MG63 (cell line): ENCODE measurements at places on chromosomes 4 and X.
A peak's percentile ranks its signal among the peaks of the same experiment; 100 is the strongest.

DNA sequence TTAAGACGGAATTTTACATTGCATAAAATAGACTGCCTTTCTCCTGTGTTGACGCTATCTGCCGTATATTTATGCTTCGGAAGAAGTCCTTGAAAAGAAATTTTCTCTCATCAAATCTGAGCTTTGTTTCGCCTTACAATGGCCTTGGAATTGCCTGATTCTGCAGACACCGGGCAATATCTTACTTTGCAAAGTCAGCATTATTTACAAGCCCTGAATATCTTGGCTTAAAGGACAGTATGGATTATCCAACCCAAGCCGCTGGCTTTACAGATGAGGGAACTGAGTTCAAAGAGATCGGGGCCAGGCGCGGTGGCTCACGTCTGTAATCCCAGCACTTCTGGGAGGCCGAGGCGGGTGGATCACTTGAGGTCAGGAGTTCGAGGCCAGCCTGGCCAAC is 1.1 kb upstream of the MANBA start:
- no peak for DNase-seq

- peak; percentile 15 for DNase-seq
Measured at GRCh38 chr4:184968784-184969201, 49.5 kb upstream of the HELT start.

- DNase-seq, result no peak
Measured at GRCh38 chrX:95903975-95904374, 780.7 kb upstream of the DIAPH2 start.

DNA sequence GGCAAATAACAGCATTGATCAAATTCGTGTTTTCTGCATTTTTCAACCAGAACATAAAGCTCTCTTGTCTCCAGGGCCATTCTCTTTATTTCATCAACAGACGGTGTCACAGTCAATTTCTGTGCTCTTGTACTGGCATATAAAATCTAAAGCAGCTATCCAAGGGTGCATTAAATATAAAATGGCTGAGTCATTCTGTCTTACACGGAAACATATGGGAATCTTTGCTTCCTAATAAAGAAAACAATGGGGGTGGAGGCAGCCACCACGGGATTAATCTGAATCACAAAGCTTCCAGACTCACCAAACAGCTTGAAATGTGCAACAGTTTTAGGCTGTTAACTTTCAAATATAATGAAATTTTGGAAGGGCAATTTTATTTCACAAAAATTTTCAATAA is 132.6 kb downstream of the IL15 start:
- DNase-seq, result peak; percentile 46

GRCh38 chr4:7630568-7631287 is 196.0 kb upstream of the PSAPL1 start:
- DNase-seq, result peak; percentile 71

DNA sequence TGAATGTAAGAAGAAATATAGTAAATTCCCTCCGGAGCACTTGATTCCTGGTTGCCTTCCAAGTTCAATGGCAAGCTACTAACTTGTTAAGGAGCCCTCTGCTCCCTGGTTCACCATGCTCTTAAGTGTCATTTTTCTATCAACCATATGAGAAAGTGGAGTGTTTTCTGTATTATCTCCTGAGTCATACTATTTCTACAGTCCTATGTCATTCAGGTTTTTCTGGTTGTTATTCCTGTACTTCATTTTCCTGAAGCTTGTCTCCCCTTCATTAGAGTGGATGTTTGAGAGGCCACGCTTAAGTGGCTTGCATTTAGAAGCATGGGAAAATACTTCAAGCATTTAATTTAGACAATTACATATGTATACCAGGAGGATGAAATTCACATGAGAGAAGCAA is 14.7 kb upstream of the EPGN start:
- no peak for DNase-seq

GRCh38 chr4:141246683-141247429 is 26.2 kb downstream of the ZNF330 start:
- no peak for DNase-seq

DNA sequence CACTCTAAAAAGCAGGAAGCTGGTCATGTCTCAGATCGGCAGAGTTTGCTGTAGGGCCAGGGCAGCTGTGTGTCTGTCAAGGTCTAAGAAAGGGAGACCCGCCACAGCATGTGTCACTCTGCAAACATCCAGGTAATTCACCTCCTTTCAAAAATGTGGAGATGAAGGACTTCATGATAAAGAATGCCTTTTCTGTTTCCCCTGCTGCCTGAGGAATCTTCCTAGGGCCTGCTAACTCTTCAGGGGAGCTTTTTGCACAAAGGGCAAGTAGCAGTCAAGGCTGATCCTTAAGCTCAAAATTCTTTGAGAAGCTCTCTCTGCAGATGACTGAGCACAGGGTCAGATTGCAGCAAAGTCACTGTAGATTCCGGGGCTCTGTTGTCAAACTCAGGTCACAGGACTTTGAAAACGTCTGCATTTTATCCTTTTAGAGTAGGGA is 21.1 kb downstream of the RASL11B start:
- no peak for DNase-seq

DNA sequence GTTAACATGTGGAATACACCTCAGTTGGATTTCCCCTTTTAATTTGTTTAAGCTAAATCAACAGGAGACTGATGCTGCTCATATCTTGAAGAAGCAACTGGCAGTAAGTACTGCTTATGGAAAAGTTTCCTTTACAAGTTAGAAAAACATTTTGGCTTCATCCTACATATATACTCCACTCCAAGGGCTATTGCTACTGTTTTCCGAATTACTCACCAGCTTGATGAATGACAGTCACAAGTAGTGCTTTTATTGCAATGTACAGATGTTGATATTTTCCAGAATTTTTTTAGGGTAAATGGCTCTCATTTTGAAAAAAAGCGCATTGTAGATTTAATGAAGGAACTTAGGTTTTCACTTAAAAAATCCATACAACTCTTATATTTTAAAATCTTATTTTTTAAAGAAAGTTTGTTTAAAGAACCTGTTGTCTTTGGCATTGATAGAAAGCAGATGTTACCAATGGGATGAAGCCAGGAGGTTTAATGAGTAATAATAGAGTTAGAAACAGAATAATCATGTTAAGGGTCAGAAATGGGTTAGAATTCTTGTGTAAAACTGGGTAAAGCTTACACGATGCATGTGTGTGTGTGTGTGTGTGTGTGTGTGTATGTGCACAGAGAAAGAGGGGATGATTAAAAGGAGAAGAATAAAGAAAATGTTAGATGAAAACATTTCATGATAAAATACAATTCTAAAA is 272.9 kb downstream of the CFAP299 start:
- DNase-seq, result no peak

DNA sequence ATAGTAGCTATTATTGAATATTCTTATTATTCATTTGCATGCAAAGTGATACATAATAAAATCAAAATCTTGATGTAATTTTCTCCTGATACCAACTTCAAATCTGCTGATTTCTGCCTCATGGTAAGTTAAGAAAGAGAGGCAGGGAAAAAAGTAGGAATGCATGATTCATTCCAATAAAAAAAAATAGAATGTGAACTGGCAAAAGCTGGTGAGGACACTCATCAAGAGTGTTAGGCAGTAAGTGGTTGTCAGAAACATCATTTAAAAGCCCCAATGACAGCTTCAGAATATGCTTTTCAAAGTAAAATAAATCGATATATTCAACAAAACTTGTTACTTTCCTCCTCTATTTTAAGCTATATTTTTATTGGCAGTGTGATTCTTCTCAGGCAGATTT is 979.1 kb downstream of the TECRL start:
- DNase-seq, result no peak

DNA sequence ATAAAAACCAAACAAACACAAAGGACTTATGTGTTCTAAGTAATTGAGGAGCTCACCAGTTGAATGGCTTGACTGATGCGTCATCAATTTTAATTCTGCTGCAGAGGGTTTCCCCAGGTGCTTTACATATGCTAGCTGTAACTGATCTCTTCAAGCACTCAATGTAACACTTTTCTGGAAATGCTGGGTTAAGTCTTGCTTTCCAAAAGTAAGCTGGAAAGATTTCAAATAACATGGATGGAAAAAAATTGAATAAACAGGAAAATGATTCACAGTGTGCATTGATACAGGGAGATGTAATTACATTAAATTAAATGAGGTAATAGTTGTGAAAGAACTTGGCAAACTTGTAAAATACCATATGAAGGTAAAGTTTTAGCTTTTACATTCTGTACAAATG is 186.7 kb upstream of the WDFY3 start:
- DNase-seq, result no peak

- DNase-seq, result no peak
Measured at GRCh38 chrX:9611436-9612145, 146.7 kb downstream of the TBL1X start.

DNA sequence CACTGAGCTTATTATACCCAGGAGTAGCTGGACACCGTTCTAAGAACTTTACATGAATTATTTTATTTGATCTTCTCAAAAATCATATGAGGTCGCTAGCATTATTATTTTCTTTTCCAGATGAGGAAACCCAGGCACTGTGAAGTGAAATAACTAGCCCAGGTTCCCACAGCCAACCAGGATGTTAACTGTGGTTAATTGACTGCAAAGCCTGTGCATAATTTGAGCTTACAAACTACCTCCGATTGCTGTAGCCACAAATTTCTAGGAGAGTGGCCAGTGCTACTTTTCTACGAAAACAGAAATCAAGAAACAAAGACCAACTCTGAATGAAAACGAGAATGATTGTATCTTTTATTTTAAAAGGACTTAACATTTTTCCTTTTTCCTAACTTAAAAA is 27.2 kb downstream of the SPRY1 start:
- DNase-seq, result no peak

- peak; percentile 69 for DNase-seq
Measured at GRCh38 chr4:146333187-146333894, 119.0 kb downstream of the REELD1 start.

DNA sequence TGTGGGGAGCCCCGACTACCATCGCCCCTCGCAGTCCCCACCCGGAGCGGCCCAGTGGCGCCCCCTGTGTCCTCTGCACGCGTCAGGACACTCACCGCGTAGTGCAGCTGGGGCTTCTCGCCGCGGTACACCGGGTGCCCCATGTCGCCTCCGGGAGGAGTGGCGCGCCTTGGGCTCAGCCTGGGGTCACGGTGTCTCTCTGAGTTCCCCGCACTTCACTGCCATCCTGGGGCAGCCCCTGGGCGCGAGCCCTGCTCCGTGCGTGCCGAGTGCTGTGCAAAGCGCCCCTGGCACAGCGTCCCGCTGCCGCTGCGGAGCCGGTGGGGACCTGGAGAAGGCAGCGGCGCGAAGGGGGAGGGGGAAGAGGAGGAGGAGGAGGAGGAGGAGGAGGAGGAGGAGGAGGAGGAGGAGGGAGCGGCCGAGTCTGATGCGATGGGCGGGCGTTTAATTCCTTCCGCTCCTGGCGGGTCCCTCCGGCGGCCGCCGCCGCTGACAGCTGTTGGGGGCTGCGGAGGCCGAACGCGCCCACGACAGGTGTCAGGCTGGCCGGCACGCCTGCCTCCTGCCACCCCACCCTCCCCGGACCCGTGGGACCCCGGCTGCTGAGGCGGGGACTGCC is 134.3 kb downstream of the AMELX start:
- DNase-seq, result no peak

DNA sequence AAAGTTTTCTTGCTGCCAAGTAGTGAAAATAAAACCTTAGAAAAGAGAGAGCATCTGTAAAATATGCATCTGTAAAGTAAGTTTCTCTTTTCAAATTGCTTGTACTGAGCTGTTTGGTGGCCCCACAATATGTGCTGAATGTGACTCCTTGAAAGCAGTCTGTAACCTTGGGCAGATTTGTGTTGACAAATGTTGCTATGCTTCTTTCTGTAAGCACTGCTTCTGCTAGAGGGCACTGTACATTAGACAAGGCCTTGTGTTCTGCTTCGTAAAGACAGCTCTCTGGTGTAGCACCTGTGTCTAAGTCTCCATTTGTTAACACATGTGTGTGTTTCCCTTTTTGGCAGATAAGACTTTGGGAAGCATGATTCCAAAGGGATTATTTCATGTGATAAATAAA is 56.6 kb upstream of the NRK start:
- no peak for DNase-seq

DNA sequence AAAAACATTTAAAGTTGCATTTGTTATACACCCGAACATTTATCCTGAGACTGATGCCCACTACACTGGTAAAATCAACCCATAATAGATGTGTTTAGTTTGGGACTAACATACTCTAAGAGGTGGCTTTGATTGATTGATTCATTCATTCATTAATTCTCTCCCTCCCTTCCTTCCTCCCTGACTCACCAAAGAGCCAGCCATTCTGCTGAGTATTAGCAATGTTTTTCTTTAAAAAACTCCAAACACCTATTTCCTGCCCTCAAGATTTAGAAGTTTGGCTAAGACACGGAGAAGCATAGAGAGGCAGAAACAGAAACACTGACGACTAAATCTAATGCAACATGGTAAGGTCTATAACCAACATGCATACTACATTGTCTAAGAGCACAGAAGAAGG is 88.9 kb downstream of the RASL11B start:
- DNase-seq, result no peak

DNA sequence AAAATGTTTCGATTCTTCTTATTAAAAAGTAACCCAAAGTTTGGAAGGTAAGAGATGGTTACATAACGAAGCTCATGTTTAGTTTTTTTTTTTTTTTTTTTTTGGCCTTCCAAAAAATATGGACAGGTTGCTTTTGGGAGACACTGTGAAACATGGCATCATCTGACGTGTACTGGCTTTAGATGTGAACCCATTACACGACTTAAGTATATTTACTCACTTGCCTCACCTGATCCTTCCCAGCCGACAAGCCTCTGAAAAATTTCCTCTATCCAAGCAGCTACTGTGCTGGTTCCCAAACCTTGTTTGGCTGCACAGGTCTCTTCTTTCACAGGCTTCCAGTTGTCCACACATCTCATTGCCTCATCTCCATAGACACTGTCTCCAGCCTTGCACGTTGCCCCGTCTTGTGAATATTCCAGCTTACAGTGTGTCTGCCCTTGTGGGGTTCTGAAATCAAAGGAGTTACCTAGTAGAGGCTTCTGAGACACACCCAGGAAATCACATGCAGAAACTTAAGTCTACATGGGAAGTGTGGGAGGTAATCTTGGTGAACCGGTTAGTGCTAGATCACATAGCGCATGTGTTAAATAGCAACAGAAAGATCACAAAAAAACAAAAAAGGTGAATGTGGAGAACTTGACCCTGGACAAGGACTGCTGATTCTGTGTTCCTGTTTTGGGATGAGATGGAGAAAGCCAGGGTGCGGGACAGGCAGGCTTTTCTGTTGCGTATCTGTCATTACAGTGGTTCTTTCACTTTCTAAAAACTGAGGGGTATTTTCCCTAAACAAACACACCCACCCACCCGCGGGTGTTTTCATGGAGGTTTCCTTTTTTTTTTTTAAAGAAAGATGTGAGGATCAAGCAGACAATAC is 328.6 kb downstream of the ARHGAP10 start:
- DNase-seq, result no peak

- no peak for DNase-seq
Measured at GRCh38 chr4:185134307-185134869, 8.7 kb upstream of the SLC25A4 start.

DNA sequence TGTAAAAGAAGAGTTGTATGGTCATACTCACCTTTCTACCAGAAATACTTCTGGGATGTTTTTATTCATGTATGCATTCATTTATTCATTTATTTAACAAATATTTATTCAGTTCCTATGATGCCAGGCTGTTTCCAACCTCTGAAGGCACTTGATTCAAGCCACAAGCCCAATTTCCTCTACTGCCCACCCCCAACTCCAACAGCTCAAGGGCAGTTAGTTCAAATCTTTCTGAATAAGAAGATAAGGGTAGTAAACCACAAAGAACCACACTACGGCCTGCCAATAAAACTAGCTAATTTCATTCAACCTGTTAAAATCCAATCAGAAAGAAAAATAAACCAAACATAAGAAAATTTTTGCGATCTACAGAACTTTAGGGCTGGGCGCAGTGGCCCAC is 31.2 kb downstream of the LRBA start:
- no peak for DNase-seq

GRCh38 chrX:154417157-154417556 is 5.8 kb downstream of the TAFAZZIN start:
- no peak for DNase-seq
